Aortic smooth muscle cell (primary cell): ENCODE measurements at places on chromosomes 2 and 18. TPM values are rescaled to one million over a fixed set of nuclear protein-coding genes. Genes with fewer than 3 reads are reported as not detected.

The CYBRD1 gene
- 250 and 347 TPM in 2 replicates for total RNA-seq

The FAM237A gene
- not detected in 2 replicates for total RNA-seq

The SLC5A7 gene
- total RNA-seq: not detected in 2 replicates

The TEX44 gene
- total RNA-seq: not detected in 2 replicates

The RIOK3 gene
- 67.5 and 95.6 TPM in 2 replicates for total RNA-seq

The ARHGAP25 gene
- 0.50 and 0.92 TPM in 2 replicates for total RNA-seq

The HMSD gene
- total RNA-seq: not detected in 2 replicates

The TMEM37 gene
- 0.13 TPM in 1 of 2 replicates, not detected in the other for total RNA-seq

The ZAP70 gene
- total RNA-seq: not detected in 2 replicates

The EML4 gene
- 35.8 and 47.6 TPM in 2 replicates for total RNA-seq

The DES gene
- 0.13 and 0.62 TPM in 2 replicates for total RNA-seq

The CNNM3 gene
- total RNA-seq: 4.5 and 5.2 TPM in 2 replicates

The SOCS6 gene
- total RNA-seq: 31.5 and 40.7 TPM in 2 replicates
